ENCODE measurements at places on chromosomes 3 and 15.

GRCh38 chr15:92914103-92914499, 14.0 kb downstream of the CHD2 start:
- no peak for DNase-seq

- no peak for DNase-seq
These were observed 329.1 kb downstream of the UNC13C start for GRCh38 chr15:54307252-54307902.

DNA sequence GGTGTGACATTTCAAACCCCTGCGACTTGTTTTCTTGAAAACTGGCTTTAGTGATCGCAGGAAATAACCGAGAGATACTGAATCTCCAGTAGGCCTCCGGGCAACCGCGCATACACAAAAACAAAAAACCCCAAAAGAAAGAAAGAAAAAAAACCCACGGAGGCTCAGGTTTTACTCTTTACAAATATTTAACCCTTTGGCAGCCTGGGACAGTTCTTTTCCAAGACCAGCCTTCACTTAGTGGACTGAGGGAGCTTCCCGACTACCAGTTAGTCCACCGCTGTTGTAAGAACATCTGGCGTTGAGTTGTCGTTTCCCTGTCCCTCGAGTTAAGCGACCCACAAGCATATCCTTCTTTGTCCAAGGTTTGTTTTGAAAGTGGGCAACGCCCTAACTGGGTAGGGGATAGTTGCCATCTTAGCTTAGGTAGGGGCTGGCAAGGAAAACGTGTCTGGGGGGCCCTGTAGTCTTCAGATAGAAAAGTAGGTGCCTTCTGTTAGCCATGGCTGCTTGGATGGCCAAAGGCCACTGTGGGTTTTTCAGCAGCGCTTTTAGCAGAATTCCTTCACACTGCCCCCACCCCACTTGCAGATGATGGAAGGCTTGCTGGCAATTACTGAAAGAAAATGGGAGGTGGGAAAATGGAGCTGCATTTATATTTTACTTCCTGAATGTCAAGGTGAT, 6.9 kb downstream of the ISL2 start:
- DNase-seq: no peak

DNA sequence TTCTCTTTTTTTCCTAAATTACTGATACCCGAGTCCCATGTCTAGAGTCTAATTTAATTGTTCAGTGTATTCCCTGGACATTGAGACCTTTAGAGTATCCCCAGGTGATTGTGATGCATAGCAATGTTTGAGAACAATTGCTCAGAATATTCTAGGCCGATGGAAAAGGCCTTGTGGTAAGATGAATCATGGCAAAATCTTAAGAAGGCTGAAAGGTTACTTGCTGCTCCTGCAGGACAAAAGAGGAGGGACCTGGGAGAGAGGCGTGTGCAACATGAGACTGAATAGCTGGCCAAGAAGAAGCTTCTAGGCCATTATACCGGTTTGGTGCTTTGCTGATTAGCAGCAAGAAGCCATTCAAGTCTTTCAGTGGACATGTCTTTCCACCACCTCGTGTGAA, 256.6 kb downstream of the ROBO2 start:
- no peak for DNase-seq

- peak; percentile 94 for DNase-seq
These were observed 6.9 kb upstream of the IL16 start for GRCh38 chr15:81189583-81190283.

DNA sequence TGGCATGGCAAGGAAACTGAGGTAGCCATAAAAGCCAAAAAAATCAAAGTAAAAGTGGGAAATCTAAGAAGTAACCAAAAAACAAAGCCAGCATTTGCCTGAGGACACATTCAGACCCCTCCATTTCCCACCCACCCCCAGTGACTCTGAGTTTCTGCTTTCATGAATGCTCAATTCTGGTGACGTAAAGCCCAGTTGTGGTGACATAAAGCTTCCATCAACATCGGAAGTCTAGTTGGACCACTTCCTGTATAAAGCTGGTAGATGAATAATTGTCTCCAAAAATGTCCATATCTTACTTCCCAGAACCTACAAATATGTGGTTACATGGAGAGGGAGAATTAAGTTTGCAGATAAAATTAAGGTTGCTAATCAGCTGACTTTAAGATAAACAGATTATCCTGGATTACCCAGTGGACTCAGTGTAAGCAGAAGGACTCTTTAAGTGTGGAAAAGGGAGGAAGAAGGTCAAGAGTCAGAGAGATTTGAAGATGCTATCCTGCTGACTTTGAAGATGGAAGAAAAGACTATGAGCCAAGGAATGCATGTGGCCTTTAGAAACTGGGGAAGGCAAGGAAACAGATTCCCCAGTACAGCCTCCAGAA, 62.0 kb upstream of the ST3GAL6 start:
- no peak for DNase-seq

GRCh38 chr3:33383951-33384350, 56.3 kb downstream of the UBP1 start:
- DNase-seq: no peak

DNA sequence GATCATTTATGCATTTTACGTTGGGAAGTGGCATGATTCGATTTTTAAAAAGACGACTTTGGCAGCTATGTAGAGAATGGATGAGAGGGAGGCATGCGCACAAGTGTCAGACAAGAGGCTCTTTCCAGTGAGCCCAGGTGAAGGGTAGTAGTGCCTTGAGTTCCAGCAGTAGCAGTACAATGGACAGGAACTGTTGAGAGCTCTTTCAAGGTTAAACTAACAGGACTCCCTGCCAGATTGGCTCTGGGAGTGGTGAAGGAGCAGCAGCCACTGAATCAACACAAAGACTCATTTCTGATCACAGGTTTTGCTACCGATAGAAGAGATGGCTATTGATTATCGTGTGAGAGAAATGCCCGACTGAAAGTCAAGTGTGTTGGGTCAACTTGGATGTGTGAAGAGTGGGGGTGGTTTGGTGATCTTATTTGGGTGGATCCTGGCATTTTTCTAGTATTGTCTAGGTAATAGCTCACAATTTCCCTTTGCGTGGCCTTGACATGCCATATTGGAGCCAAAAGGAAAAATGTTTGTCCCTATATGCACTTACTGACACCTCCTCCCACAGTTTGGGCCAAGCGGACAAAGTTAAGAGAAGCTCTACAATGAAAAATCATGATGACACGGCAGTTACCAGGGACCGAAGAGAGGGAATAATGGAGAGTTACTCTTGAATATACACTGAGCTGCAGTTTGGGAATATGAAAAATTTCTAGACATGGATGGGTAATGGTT, 81.6 kb upstream of the MDFIC2 start:
- DNase-seq: no peak

GRCh38 chr15:90046911-90047392, 45.8 kb downstream of the ZNF710 start:
- DNase-seq: no peak

DNA sequence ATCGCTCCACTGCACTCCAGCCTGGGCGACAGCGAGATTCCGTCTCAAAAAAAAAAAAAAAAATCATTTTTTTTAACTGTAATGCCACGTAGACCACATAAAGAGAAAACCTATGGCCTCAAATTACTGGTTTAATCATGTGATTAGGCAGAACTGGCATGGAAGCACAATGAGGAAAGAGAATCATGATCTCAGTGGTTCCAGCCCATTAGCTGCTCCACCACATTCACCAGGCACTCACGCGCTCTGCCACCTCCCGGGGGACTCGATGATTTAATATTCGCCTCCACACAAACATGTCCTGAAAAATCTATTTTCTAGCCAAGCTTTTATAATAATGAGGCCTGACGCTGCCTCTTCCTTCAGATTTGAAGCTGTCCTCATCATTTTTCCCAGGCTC, 204.7 kb downstream of the TBL1XR1 start:
- DNase-seq: no peak

GRCh38 chr15:79171320-79172031, 80.9 kb upstream of the RASGRF1 start:
- no peak for DNase-seq

DNA sequence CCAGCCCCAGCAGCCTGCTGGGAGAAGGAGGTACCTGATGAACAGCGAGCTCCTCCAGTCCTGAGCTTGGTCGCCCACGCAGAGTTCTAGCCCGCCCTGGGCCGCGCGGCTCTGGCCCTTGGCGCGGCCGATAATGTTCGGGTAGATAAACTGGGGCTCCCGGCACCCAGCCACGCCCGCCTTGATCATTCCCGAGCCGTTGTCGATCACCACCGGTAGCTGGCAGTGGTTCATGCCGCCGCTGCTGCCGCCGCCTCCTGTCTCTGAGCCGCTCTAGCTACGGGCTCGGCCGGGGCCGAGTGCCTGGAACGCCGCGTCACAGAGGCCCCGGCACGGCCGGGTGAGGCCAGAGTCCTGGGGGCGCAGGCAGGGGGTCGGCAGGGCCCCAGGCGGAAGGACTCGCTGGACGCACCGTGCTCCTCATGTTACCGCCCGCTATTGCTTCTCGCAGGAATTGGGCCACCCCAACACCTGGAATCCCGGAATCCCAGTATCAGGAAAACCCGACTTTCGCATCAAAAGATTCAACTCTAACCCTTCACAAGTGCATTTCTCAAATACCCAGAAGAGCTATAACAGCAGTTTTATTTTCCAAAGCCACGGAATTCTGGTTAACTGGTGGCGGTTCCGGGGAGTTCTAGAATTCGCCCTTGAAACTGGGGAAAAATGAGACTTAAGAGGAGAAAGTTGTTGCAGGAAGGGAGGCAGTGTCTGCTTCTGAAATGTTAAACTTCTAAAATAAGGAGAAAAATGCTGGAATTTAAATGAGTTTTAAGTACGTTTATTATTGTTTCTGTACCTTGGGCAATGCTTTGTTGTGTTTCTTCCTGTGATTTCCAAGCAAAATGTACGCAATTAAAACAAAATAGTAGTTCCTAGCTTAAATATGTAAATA, at the start of gene ACTRT3:
ACTRT3 (minus strand) TSS at position 275 of the 895 bp plus-strand sequence; CDS start at position 234, 41 bp downstream.
- DNase-seq: no peak

DNA sequence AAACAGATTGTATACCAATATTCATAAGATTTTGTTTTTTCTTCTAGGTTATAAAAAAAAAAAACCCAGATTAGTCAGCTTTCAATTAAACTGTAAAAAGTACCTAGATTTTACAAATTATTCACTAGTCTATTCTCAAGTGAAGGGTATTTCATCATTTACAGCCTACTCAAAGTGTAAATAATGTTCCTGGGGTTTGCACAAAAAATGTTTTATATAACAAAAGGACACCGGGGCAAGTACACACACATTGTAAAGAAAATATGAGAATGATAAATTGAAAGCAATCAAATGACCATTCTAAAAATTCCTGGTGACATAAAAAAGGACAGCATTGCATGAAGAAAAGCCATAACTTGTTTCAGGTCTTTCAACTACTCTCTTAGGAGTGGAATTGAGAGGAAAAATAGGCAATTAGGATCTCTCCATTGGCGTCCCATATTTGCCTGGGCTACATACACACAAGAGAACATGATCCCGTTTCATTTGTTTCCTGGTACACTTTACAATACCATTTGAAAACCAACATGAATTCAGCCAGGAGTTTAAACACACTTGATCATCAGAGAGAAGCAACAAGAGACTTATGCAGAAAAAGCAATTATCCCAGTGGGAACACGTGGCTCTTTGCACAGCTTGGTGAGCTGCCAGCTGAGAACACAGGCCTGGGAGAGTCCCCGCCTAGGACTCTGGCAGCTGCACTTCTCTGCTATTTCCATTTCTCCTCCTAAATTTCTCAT, 1039.2 kb downstream of the ROBO1 start:
- no peak for DNase-seq

DNA sequence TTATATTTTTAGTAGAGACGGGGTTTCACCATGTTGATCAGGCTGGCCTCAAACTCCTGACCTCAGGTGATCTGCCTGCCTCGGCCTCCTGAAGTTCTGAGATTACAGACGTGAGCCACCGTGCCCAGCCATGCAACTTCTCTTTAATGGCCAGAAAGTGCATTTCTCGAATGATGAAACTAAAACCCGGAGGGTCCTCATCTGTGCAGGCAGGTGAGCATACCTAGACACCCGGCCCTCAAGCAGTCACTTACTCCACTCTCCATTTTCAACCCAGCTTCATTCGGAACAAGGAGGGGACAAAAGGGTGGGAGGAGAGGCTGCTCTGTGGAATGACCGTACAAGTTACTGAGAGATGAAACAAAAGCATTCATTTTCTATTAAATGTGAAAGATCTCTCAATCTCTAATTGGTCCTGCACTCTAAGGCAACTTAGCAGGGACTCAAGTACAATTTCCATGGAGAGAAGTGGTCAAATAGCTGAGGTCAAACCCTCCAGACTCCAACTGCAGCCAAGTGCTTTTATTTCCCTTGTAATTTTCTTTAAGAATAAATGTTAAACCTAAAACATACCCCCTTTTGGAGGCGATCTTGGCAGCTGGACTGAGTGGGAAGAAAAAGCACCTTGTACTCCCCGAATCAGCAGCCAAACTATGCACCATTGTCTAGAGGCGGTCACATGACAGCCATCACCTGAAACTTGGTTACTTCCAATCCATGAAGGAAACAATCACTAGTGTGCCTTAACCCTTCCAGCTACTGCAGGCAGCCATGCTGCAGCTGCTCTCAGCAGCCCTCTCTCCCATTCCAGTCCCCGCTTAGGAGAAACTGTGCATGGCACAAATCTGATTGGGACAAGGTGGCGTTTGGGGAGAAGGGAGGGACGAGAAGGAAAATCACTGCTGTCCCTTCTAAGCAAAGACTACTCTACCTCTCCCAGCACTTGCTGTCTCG, 62.2 kb downstream of the VGLL4 start:
- DNase-seq: no peak

DNA sequence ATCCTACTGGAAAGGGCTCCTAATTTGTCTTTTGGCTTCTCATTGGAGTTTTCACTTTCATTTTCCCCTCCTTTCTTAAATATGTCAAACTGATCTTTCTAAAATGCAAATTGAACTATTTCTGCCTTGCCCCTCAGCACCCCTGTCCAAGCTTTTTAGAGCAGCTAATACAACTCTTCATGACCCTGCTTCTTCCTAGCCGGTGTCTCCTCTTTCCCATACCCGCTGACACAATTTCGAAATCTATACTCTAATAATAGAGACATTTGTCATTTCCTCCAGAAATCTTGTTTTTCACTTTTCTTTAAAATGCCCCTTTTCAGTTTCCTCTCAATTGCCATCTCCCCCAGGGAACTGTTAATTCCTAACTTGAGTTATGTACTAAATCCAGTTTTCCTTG, 2.9 kb upstream of the EPHA3 start:
- no peak for DNase-seq

GRCh38 chr15:74611341-74611740, 4.3 kb upstream of the CLK3 start:
- no peak for DNase-seq

- peak; percentile 85 for DNase-seq
These were observed at the start of gene TLE3 for GRCh38 chr15:70097321-70098152. Gene TLE3, minus strand, starts transcription at chr15:70097917. Its CDS starts 1,119 bp downstream, at chr15:70096798.

- no peak for DNase-seq
These were observed 9.7 kb downstream of the CCDC12 start for GRCh38 chr3:46966811-46967210.

DNA sequence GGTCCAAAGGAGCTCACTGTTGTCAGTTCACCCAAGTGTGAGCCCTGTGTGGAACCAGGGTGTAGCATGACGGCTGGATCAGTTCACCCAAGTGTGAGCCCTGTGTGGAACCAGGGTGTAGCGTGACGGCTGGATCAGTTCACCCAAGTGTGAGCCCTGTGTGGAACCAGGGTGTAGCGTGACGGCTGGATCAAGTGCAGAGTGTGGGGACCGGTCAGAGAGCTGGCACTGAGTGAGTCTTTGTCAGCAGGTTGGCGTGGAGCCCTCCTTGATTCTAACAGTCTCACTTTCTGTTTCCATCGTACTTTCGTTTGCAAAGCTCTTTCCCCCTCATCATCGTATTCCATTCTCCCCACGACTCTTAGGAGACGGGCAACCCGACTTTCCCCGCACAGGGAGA, 57.9 kb upstream of the DLG1 start:
- DNase-seq: no peak

Data from GM04503 (cell line).